ENCODE measurements at places on chromosomes 5 and 9.

DNA sequence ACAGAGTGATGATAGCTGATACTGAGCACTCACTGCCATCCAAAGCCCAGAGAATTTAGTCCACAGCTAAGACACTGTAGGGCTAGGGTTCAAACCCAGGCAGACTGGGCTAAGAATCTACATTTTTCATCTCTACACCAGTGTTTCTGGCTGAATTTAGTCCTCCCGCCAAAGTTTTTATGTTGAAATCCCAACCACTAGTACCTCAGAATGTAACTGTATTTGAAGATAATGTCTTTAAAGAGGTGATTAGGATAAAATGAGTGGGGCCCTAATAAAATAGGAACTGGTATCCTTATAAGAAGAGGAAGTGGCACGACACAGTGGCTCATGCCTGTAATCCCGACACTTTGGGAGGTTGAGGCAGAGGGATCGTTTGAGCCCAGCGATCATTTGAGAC lies 4.3 kb downstream of the GNA14 start:
- DNase-seq, result no peak

GRCh38 chr5:52807723-52808122 lies 20.0 kb downstream of the ITGA1 start:
- no peak for DNase-seq

DNA sequence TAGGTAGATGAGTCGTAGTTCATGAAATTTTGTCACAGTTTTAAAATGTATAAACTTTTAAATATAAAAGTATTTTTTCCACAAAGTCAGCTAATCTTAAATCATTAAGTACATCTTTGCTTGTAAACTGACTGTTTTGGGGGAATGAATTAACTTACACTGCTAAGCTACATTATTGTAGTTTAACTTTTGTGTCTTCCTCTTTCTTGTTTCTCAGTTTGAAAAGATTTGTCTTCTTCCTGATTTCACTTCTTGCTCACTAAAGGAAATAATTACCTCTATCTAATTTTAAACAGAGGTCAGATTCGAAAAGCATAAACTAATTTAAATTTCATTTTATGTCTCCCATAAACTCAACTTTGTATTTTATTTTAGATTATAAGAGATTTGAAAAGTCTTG lies 5.7 kb downstream of the NIPSNAP3B start:
- DNase-seq, result no peak

- DNase-seq, result peak; percentile 8
Measured at GRCh38 chr5:59506285-59506877, 387.1 kb downstream of the PDE4D start.

DNA sequence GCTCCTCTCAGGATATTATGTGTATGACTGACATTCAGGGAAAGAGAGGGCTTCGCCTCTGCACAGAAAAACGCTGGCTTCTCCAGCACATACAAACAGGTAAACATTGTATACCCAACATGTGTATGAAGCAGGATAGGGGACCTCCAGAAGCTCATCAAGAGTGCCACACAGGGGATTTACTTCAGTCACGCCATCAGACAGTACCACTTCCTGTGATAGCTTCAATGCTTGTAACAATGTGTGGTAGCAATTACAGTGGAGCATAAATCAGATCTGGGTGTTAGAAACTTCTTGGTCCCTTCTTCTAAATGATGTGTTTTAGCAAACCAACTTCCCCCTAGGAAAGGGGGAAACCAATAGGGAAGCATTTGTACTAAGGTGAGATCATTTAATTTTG lies 160.8 kb downstream of the TSSK1B start:
- DNase-seq, result no peak

GRCh38 chr5:177162379-177162778 lies 28.8 kb downstream of the NSD1 start:
- no peak for DNase-seq

DNA sequence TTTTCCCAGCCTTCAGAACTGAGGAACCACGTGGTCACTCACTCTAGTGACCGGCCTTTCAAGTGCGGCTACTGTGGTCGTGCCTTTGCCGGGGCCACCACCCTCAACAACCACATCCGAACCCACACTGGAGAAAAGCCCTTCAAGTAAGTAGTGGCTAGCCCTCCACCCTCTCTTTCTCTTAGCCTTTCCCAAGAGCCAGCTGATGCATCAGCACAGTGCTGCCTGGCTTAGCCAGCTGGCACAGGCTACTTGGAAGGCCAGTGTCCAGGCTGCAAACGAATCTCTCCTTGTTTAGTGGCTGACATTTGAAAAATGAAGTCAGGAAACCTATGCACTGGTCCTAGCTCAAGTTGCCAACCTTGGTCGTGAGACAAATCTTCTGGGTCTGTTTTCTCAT lies 91.1 kb downstream of the PRDM6 start:
- DNase-seq, result no peak

GRCh38 chr5:95907067-95907705 lies 54.5 kb downstream of the ELL2 start:
- DNase-seq, result no peak

DNA sequence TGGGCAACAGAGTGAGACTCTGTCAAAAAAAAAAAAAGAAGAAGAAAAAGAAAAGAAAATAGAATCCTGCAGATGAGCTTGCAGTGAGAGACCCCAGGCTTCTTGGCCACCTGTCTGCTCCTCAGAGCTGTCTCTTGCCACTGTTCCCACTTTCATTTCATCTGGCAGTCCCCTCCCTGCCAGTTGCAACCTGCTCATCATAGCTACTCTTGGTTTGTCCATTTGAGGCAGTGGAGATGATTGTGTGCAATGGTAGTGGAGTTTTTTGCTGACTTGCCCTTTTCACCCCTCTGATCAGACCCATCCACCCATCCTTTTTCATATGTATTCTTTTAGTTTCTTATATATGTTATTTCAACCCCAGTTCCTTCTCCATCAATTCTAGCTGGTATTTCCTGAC lies 28.7 kb downstream of the ANKRD33B start:
- no peak for DNase-seq

DNA sequence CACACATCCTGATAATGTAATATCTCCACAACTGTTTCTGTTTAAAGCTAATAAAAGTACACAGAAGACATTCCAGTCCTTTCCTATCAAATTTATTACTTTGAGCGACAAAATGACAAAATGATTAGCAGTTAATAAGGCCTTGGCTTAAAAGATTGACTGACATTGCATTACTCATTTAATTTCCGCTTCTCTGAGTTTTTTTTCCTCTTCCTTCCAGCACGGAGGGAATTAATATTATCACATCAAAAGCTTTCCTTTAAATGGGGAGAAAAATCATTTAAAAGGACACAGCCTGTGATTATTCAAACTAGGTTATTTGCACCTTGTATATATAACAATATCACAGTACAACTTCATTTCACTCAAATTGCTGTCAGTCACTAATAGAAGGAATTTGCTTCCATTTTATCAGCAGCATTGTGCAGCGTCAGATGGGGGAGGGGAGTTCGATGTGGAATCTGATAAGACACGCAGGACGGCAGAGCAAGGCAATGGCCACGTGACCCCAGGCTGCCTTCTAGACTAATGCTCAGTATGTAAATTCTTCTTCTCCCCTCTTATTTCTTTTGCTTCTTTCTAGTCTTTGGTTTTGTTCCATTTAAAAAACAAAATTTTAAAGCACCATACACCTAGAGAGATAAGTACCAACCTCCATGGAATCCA lies 400.5 kb downstream of the IRX1 start:
- no peak for DNase-seq

- DNase-seq, result no peak
Measured at GRCh38 chr9:17082343-17083064, 52.3 kb upstream of the CNTLN start.

Measured in COLO829 (cell line).